ENCODE measurements at places on chromosomes 7 and 10. TPM values are rescaled to one million over a fixed set of nuclear protein-coding genes. Genes with fewer than 3 reads are reported as not detected.

DNA sequence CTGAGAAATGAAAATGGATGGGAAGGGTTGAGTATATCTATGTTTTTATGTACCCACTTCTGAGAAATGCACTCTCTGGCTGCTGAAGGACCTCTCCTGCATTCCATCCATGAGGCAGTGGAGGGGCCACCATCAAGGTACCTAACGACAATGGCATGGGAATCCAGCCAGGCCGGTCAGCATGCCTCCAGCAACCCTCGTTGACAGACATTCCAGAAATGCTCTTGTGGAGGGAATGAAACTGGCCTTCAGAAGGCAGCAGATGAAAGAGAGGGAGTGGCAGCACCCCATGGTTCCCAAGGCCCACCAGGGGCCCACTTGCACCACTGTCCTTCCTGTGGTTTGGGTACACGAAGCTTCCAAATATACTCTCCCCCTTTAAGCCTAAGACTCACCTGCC, 269.0 kb downstream of the ARHGAP12 start:
- H3K4me1 ChIP-seq = peaks cover 11% of the 10 kb centered on the region
- no peaks in the 10 kb centered on the region for H3K27me3 ChIP-seq
- H3K36me3 ChIP-seq = no peaks in the 10 kb centered on the region
- no peak overlapping the region for H3K4me3 ChIP-seq

FRMD4A gene
- 24.8 TPM for total RNA-seq

- no peaks in the 10 kb centered on the region for H3K36me3 ChIP-seq
- no peak overlapping the region for H3K4me3 ChIP-seq
- no peak overlapping the region for H3K27ac ChIP-seq
- no peak for DNase-seq
- H3K4me1 ChIP-seq = no peaks in the 10 kb centered on the region
- H3K27me3 ChIP-seq = no peaks in the 10 kb centered on the region
These were observed 289.4 kb downstream of the PLXNA4 start for GRCh38 chr7:132286836-132287235.

GRCh38 chr7:92798517-92799249, 37.7 kb downstream of the CDK6 start:
- H3K4me3 ChIP-seq = no peak overlapping the region
- H3K36me3 ChIP-seq = no peaks in the 10 kb centered on the region

PRSS37 gene
- not detected for total RNA-seq

GRCh38 chr7:108167460-108167859, 37.3 kb upstream of the LAMB4 start:
- no peaks in the 10 kb centered on the region for H3K36me3 ChIP-seq
- peak overlapping the region; percentile 6 for H3K4me3 ChIP-seq
- no peaks in the 10 kb centered on the region for H3K27me3 ChIP-seq
- no peaks in the 10 kb centered on the region for H3K4me1 ChIP-seq
- no peak overlapping the region for H3K27ac ChIP-seq

- no peak overlapping the region for H3K27ac ChIP-seq
- no peak for DNase-seq
- no peak overlapping the region for H3K4me3 ChIP-seq
These were observed 111.0 kb downstream of the LMBR1 start for GRCh38 chr7:156781972-156782371.

- no peaks in the 10 kb centered on the region for H3K27me3 ChIP-seq
- H3K27ac ChIP-seq = no peak overlapping the region
- no peak overlapping the region for H3K4me3 ChIP-seq
- DNase-seq = no peak
These were observed 55.5 kb upstream of the SLC25A13 start for GRCh38 chr7:96377399-96377798.

GIMAP4 gene
- total RNA-seq = 25.3 TPM

GRCh38 chr7:23105086-23105643, 420 bp upstream of the KLHL7 start:
- H3K36me3 ChIP-seq = no peaks in the 10 kb centered on the region
- DNase-seq = no peak
- peaks cover 29% of the 10 kb centered on the region for H3K4me1 ChIP-seq
- H3K27ac ChIP-seq = no peak overlapping the region
- peak overlapping the region; percentile 85 for H3K4me3 ChIP-seq

SAMD8 gene
- 42.7 TPM for total RNA-seq

POM121 gene
- 21.9 TPM for total RNA-seq

DNA sequence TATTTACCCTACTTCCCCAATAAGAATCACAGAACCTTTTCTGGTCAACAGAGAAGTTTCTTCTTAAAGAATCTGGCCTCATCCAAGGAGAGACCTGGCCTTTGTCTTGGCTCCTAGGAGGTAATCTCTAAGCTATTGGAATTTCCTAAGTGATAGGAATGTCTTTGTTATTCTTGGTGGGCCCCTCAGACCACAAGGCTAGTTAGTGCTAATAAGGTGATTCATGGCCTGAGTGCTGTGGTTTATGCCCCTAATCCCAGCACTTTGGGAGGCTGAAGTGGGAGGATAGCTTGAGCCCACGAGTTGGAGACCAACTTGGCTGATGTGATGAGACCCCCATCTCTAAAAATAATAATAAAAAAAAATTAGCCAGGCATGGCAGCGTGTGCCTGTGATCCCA, 60.0 kb upstream of the CYP2C18 start:
- H3K4me3 ChIP-seq = no peak overlapping the region
- no peak for DNase-seq
- H3K27me3 ChIP-seq = no peaks in the 10 kb centered on the region
- no peak overlapping the region for H3K27ac ChIP-seq
- H3K4me1 ChIP-seq = no peaks in the 10 kb centered on the region
- no peaks in the 10 kb centered on the region for H3K36me3 ChIP-seq

PNLIP gene
- not detected for total RNA-seq

DNA sequence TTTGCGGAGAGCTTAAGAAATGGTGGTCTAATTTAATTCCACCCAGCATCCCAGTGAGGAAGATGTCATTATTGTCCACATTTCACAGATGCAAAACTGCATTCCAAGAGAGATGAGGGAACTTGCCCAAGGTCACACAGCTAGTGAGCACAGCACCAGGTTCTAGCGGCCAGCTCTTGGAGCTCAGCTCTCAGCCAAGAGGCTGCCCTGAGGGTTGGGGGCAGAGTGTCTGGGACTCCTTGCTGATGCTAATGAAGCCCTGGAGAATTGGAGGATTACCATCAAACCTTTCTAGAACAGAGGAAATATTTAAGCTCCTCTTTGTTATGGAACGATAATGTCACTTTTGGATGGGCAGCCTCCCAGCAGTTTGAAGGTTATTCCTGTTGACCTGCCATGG, 48.0 kb downstream of the PLPP4 start:
- DNase-seq = no peak
- no peaks in the 10 kb centered on the region for H3K4me1 ChIP-seq
- H3K27ac ChIP-seq = no peak overlapping the region
- H3K36me3 ChIP-seq = no peaks in the 10 kb centered on the region
- H3K4me3 ChIP-seq = no peak overlapping the region
- H3K27me3 ChIP-seq = no peaks in the 10 kb centered on the region

GRCh38 chr7:140649556-140650205, 9.1 kb upstream of the DENND2A start:
- no peaks in the 10 kb centered on the region for H3K4me1 ChIP-seq
- H3K4me3 ChIP-seq = no peak overlapping the region
- no peak overlapping the region for H3K27ac ChIP-seq
- H3K36me3 ChIP-seq = no peaks in the 10 kb centered on the region
- H3K27me3 ChIP-seq = no peaks in the 10 kb centered on the region
- no peak for DNase-seq

DUSP5 gene
- total RNA-seq = 75.1 TPM

- H3K27ac ChIP-seq = no peak overlapping the region
- peaks cover 15% of the 10 kb centered on the region for H3K4me1 ChIP-seq
- no peaks in the 10 kb centered on the region for H3K27me3 ChIP-seq
- no peak overlapping the region for H3K4me3 ChIP-seq
These were observed 429.7 kb downstream of the ARL4A start for GRCh38 chr7:13117103-13117502.
